ENCODE measurements at places on chromosomes 5 and 9. TPM values are rescaled to one million over a fixed set of nuclear protein-coding genes. Genes with fewer than 3 reads are reported as not detected.

DNA sequence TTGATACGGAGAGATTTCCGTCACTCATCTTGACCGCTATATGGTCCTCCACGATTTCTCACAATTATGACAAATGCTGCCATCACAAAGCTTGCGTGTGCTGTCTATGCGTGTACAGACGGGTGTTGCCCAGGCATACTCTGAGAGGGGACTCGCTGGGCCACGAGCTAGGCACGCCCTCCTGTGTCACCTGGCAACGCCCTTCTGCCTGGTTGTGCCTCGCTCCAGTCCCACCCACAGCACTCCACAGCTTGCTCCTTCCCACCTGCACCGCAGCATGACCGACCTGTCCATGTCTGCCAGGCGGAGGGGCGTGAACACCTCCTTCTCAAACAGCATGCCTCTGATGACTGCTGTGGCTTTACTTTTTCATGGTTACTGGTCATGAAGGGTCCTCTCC lies 55.6 kb downstream of the CAMSAP1 start:
- ATAC-seq, result no peak

- no peak for ATAC-seq
These were observed 9.9 kb downstream of the POLR3G start for GRCh38 chr5:90484540-90484939.

DNA sequence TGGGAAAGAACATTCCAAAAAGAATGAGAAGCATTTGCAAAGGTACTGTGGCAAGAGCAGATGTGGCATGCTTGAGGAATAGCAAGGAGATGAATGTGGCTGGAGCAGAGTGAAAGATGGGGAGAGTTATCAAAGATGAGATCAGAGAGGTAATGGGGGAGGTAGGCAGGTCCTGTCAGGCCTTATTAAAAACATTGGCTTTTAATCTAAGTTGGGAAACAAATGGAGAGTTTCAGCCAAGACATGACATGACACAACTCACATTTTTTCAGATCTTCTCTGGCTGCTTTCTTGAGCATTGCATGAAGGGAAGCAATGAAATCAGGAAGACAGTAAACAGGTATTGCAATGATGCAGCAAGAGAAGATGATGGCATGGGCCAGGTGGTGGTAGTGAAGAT lies 120.3 kb downstream of the MUSK start:
- no peak for ATAC-seq

Gene SPINK4
- total RNA-seq, result not detected

- peak; percentile 10 for ATAC-seq
These were observed 8.1 kb downstream of the NDST1 start for GRCh38 chr5:150516011-150516410.

DNA sequence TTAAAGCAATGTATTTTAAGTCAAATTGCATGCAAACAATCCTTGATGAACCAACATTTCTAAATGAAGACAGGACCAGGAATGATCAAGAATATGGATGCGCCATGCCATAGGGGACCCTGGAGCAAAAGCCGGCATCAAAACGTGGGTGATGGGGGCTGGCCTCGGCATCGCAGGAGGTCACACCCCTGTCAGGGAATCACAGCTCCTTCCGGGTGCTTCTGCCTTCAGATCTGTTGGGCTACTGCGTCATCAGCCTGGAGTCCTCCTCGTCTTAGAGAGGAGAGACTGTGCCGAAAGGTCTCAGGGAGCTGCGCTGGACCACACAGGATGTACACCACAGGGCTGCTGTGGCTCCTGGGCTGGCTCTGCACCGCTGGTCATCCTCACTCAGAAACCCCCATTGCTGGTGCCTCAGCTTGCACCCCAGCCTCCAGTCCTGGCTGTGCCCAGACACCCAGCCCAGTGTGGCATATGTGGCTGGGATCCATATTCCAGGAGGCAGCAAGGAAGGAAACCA lies 152.9 kb upstream of the PPP1R26 start:
- ATAC-seq, result no peak

DNA sequence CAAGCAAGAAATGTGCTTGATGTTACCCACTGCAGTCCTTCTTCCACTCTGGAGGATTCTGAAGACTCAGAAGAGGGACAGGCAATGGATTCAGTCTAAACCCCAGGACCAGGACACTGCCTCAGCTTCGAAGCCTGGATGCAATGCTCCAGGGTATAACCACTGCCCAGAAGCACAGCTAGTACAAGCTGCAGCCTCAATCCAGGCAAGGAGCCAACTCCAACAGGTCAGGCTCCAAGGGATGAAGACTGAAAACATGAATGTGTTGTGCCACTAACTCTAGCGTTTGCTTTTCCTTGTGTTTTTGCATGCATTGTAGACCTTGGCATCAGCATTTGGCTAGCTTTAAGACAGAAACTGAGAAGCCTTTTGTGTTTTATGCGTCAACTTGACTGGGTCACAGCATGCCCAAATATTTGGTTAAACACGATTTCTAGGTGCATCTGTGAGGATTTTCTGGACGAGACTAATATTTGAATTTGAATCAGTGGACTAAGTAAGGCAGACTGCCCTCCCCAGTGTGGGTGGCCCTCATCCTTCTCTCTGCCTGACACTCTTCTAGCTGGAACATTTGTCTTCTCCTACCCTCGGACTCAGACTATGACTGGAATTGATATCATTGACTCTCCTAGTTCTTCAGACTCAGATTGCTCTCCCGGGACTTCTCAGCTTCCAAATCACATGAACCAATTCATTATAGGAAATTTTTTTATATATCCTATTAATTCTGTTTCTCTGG lies 20.5 kb upstream of the GPX3 start:
- peak; percentile 55 for ATAC-seq

Gene SLC27A6
- 0.29 TPM for total RNA-seq

DNA sequence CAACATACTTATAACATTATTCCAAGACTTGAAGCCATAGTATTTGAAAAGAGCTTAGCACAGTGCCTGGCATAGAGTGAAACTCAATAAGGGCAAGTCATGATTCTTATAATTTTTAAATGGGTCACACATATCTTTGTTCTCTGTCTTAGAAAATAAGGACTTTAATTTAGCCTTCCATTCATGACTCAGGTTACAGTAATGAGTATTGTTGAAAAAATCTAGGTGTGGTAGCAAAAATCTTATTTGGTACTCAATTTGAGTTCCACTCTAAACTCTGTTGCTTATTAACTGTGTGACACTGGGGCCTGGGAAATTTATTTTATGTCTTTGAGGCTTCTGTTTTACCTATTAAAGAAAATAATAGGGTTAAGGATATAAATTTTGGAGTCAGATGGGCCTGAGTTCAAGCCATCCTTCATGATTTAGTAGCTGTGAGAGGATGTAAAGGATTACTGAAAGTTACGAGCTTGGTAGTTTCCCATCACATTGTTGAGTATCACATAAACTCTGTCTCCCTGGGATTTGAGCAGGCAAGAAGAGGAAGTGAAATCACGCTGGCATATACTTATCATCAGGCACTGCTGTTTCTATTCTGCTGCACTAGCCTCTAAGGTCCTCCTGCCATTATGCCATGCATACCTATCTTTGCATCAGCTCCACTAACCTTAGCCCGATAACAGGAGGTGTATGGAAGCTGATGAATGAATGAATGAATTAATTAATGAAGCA lies 1.5 kb downstream of the SPINK9 start:
- ATAC-seq, result no peak

Gene PFN3
- total RNA-seq, result not detected

Gene ANKRD18A
- total RNA-seq, result 0.22 TPM

- no peak for ATAC-seq
These were observed 462 bp upstream of the MCC start for GRCh38 chr5:113488645-113489184.

GRCh38 chr5:95730011-95730700 lies 980 bp upstream of the RHOBTB3 start:
- ATAC-seq, result no peak

DNA sequence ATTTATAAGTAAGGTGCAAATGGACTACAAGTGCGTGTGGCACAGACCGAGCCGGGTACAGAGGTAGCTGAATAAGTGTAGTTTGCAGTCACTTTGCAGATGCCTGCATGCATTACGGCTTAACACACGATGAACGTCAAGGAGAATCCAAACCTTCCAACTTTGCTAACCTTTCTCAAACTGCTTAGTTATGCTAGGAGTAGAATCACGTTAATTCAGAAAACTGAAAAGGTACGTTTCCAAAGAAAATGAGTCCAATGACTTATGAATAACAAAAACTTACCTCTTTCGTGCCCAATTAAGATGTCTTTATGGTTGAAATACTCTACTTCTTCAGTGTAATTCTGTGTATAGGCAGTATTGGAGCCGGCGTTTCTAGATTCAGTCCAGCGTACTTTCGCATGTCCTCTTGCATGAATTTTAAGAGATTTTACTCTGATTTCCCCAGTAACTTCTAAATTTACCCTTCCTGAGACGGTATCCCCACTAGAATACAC lies 539 bp downstream of the ARRDC3 start:
- no peak for ATAC-seq

DNA sequence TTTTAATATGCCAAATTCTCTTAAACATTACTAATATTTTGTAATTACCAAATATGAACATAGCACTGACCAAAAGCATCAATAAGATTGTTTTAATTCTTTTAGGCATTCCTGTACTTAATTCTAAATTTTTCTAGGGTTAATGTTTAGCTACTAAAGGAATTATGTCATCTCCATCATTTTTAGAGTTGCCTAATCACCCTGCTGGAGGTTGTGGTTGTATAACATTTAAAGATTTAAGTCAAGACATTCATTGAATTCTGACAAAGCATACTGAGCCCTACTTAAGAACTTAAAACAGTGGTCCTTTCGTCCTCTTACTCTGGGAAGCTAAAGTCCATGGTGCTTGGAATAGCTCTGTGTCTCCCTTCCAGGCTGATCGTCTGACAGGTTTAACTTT lies 28.1 kb upstream of the DAB2 start:
- no peak for ATAC-seq

DNA sequence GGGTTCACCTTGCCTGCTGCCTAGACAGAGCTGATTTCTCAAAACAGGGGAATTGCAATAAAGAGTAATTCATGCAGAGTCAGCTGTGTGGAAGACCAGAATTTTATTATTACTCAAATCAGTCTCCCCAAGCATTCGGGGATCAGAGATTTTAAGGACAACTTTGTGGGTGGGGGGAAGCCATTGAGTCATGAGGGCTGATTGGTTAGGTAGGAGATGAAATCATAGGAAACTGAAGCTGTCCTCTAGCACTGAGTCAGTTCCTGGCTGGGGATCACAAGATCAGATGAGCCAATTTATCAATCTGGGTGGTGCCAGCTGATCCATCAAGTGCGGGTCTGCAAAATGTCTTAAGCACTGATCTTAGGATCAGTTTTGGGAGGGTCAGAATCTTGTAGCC lies 159.1 kb upstream of the MAP1B start:
- no peak for ATAC-seq

- no peak for ATAC-seq
These were observed 16.5 kb downstream of the GPSM1 start for GRCh38 chr9:136343884-136344269.

Gene ADAMTS2
- total RNA-seq, result 0.86 TPM

Gene HEMGN
- total RNA-seq, result 0.09 TPM

GRCh38 chr5:9667906-9668305 lies 37.8 kb upstream of the TAS2R1 start:
- ATAC-seq, result no peak

- no peak for ATAC-seq
These were observed 47.8 kb downstream of the PAM start for GRCh38 chr5:102802708-102803458.

GRCh38 chr9:91560301-91560700 lies 136.7 kb upstream of the NFIL3 start:
- no peak for ATAC-seq

- ATAC-seq, result peak; percentile 45
These were observed 292.8 kb downstream of the ASTN2 start for GRCh38 chr9:117122102-117122501.

DNA sequence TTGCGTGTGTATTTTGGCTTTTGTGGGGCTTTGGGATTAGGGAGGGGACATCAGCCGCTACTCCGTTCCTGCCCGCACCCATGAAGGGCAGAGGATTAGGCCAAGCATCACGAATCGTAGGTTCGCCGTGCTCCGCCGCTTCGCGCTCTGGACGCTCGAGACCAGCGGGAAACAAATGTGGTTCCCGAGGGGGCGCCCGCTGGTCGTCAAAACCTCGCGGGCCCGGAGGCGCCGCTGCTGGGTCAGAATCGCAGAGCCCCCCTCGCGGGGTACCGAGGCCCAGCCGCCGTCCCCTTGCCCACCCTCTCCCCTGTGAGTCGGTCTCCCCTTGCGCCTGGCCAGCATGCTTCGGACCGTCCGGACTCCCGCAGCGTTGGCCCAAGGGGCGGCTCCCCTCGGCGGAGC lies 2.3 kb upstream of the PAX5 start:
- ATAC-seq, result no peak

Gene SLC6A3
- total RNA-seq, result 0.06 TPM

DNA sequence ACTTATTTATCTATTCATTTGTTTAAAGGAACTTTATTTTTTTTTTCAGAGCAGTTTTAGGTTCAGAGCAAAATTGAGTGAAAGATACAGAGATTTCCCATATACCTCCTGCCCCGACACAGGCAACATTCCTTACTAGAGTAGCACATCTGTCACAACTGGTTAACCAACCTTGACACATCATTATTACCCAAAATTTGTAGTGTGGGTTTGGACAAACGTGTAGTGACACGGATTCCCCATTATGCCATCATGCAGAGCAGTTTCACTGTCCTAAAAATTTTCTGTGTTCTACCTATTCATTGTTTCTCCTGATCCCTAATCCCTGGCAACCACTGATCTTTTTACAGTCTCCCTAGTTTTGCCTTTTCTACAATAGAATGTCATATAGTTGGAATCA lies 57.3 kb upstream of the LHFPL2 start:
- ATAC-seq, result no peak

DNA sequence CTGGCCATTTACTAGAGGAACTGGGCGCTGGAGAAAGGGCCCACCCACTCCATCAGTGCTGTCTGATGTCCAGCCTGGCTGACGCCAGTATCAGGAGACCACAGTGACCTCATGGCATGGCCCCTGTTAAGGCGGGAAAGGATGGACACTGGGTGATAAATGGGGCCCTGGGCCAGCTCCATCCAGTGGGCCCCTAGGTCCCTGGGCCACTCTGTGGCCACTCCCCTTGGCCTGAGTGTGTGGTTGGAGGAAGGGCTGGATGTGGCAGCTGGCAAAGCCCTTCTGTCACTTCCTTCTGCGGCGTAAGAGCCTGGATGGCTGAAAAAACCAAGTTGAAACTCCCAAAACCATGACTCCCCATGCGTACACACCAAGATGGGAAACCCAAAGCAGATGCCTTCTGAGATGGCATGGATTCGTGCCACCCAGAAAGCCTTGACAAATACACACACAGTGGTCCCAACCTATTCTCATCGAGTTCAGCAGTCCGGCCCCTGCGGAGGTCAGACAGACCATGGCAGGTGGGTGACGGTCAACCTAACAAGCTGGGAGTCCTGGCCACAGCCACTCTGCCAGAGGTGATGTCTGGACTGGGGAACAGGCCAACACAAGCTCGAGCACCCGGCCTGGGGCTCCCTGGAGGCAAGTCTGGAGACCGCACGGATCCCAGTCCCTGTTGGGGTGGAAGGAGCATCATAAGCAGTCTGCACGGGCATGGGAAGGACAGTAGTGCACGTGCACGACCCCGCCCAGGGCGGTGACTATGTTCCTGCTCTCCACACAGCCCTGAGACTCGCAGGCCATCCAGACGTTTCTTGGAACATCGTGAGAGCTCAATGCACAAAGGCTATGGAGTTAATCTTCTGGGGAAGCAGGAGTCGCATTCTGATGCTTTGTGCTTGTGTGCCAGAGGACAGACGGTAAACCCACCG lies 45.2 kb upstream of the NOTCH1 start:
- peak; percentile 13 for ATAC-seq

Gene IFNK
- total RNA-seq, result 3.0 TPM

Gene NSUN2
- 74.7 TPM for total RNA-seq

Gene PPP3R2
- 0.16 TPM for total RNA-seq

Measured in motor neuron (in vitro differentiated cells).